Activated T-cell treated with anti-CD3 and anti-CD28 coated beads, Interleukin-2, amount 50 U/mL, for 72 hours (primary cell): ENCODE measurements at places on chromosomes 3 and 15.
A peak's percentile ranks its signal among the peaks of the same experiment; 100 is the strongest.

DNA sequence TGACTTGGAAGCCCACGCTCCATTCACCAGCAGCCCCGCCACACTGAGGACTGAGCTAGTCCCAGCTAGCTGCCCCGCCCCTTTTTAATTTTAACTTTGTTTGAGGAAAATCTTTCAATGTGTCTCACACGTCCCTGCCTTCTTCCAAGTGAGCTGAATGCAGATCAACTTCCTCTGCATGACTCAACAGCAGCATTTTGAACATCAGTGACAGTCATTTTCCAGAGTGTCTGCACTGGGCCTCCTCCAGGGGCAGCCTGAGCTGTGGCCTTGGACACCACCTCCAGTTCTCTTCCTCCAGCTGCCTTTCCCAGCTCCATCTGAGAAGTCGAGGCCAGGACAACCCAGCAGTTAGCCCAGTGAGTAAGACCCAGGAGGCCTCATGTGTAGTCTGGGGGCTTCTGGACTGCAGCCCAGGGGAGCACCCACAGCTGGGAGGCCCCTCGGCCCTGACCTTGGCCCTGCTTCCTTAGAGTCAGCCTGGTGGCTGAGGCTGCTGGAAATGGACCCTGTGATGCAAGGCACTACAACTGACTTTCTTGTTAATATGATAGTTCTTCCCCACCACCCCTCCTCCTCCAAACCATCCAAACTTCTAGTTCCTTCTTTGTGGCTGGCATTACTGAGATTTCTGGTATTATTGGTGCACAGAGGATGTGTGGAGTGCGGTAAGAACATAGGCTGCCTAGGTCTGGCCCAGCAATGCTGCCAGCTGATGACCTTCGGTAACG lies 21.4 kb upstream of the ESYT3 start:
- DNase-seq, result no peak

GRCh38 chr3:145817870-145818483 lies 343.0 kb downstream of the PLOD2 start:
- no peak for DNase-seq

GRCh38 chr3:158789592-158789991 lies 12.3 kb upstream of the MFSD1 start:
- DNase-seq, result no peak

- no peak for DNase-seq
Measured at GRCh38 chr15:74830868-74831267, 4.4 kb downstream of the CPLX3 start.

DNA sequence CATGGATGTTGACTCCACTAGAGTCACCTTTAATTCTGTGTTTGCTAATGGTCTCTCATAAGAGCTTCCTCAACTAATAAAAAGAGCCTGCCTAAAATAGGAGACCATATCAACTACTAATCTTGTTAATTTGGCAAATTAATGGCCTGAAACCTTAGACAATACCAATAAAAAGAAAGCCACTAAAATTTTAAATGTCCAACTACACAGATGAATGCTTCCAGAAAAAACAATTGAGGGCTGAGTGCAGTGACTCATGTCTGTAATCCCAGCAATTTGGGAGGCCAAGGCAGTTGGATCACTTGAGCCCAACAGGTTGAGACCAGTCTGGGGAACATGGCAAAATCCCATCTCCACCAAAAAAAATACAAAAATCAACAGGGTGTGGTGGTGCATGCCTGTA lies 230.9 kb downstream of the NSUN3 start:
- no peak for DNase-seq

GRCh38 chr3:188006726-188007393 lies 147.1 kb upstream of the LPP start:
- no peak for DNase-seq

- DNase-seq, result peak; percentile 71
Measured at GRCh38 chr3:13884851-13885703, 5.2 kb upstream of the WNT7A start.

DNA sequence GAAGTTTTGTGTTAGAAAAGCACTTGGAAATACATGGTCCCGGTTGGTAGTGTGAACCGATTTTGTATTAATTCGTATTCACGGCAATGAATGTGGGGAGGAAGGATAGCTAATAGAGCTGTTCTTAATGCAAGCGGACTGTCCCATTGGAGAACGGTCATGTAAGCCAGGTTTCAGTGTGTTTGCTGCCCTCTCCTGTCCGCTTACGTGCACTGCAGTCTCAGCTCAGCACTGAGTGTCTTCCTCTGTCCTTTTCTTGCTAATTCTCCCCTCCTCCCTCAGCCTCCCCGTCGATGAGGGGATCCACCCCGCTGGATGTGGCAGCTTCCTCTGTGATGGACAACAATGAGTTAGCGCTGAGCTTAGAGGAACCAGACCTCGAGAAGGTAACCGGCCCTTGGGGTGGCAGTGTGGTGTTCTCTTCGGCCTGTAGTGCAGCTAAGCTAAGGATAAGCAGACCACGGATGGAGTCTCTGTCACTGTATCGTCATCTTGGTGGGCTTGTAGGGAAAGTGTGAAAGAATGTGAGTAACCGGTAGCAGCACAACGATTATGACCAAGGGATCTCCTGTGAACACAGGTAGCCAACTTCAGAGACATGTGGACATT lies 267.5 kb upstream of the CHRM5 start:
- DNase-seq, result peak; percentile 62

- DNase-seq, result no peak
Measured at GRCh38 chr15:95932141-95932540, 398.4 kb upstream of the NR2F2 start.

DNA sequence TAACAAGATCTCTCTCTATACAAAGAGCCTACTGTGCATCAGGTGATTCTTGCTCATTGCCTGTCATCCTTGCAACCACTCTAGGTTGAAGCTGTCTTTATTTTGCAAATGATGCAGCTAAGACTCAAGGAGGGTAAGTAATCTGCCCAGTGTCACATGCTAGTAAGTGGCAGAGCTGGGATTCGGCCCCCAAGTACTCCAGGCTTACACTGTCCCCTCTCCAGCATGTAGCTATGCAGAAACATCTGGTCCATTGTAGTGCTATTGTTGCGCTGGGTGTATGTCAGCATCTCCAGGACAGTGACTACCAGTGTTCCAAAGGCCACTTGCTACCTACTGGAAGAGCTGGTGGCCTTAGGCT lies 248.9 kb downstream of the SLCO3A1 start:
- no peak for DNase-seq

GRCh38 chr3:128170866-128171516 lies 17.7 kb downstream of the EEFSEC start:
- DNase-seq, result no peak

DNA sequence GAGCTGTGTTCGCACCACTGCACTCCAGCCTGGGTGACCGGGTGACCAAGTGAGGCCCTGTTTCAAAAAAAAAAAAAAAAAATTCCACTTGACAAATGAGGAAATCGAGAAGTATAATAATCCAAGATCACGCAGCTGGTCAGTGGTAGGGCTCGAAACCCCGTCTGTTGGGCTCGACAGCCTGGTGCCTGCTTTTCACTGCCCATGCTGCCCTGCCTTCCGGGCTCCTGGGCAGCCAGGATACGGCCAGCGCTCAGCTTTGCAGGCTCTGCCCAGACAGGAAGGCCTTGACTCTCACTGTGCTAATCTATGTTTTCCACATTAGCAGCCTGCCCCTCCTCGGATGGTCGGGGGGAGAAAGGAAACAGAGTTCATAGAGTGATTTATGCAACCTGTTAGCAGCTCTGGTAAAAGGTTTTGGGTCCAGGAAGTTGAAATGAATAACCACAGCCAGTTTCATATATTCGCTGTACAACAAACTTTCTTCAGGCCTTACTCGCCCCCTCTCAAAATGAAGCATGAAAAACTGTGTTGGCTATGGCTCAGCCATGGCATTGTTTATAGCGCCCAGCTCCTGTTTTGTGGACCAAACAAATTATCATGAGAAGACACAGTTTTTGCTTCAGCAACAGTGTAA lies 108.8 kb downstream of the XXYLT1 start:
- DNase-seq, result peak; percentile 26

GRCh38 chr15:78035321-78035751 lies 42.2 kb downstream of the TBC1D2B start:
- DNase-seq, result no peak

GRCh38 chr3:54188176-54188791 lies 65.9 kb downstream of the CACNA2D3 start:
- DNase-seq, result peak; percentile 12

- DNase-seq, result peak; percentile 31
Measured at GRCh38 chr3:59422312-59422711, 372.5 kb upstream of the CFAP20DC start.

- DNase-seq, result no peak
Measured at GRCh38 chr3:71075494-71075893, 508.0 kb downstream of the FOXP1 start.

DNA sequence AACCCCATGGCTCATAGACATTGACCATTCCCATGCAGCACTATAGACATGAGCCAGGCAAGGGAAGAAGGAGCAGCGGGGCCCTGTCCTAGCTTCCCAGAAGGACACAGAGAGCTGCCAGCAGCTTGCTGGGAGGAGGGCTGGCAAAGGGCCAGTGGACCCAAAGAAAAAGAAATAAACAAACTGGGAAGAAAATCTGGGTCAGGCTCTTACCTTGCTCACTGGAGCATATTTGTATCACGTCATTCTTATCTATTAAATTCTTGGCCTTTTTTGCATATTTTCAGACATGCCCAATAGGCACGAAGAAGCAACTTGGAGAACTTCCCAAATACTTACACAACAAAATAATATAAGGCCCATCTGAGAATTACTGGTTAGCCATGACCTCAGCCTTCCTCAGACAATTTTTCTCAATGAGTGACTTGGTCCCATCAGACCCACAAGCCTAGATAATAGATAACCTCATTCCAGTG lies 28.4 kb downstream of the RASGRP1 start:
- DNase-seq, result no peak

DNA sequence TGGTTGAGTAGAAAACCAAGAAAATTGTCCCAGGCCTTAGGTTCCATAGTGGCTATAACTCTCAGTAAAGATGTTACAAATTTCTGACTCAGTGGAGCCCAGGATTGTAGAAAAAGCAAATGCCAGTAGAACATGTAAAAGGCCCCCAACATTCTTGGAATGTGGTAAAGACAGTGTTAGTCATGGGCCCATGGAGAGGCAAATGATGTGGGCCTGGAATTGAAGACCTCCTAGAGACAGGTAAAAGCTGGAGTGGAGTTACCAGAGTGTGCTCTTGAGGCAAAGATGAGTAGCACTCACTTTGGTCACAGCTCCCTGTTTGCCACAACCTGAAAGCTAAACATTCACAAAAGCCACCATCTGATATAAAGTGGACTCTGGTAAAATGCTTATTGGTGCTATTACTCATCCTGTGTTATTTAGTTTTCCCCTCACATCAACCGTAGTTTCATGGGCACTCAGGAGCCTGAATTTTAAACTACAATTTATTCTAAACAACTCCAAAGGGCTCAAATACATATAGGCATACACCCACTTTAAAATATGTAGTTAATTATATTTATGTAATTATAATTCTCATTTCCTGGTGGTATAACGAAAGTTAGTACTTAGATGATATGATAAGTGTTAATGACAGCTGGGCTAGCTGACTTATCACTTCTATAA lies 359.6 kb upstream of the NECTIN3 start:
- DNase-seq, result no peak

DNA sequence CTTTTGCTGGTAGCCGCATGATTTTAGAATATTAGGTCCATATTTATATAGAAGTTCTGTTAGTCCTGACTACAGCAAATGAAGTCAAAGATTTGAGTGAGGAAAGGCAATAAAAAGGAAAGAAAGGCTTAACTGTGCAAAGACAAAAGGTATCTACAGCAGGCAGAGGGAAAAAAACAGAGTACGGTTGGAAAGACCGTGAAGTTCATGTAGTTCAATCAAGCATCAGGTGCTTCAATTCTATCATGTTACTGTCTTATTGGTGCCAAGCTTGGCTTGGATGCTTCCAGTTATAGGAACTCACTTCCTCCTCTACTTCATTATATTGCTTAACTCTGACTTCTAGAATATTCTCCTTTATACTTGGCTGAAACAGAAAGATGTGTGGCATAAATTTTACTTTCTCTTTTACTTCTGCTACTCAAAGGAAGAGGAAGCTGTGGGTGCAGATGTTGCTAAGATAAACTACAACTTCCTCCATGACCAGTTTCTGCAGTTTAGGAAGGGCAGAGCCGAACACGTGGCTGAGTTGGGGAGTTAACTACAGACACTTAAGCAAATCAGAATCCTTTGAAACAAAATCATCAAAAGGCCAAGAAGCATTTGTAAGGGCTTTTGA lies 72.6 kb upstream of the ZBED2 start:
- peak; percentile 73 for DNase-seq

- DNase-seq, result no peak
Measured at GRCh38 chr3:138054057-138054456, 44.1 kb downstream of the CLDN18 start.

GRCh38 chr3:168414149-168414548 lies 318.4 kb upstream of the GOLIM4 start:
- no peak for DNase-seq

- DNase-seq, result no peak
Measured at GRCh38 chr3:106197532-106198194, 328.9 kb upstream of the CBLB start.

- DNase-seq, result no peak
Measured at GRCh38 chr15:44654858-44655257, 8.6 kb downstream of the SPG11 start.

GRCh38 chr3:59692117-59692516 lies 642.3 kb upstream of the CFAP20DC start:
- DNase-seq, result no peak

- no peak for DNase-seq
Measured at GRCh38 chr15:51004103-51004551, 90.6 kb downstream of the TNFAIP8L3 start.
